ENCODE measurements at places on chromosomes 1 and 21. TPM values are rescaled to one million over a fixed set of nuclear protein-coding genes. Genes with fewer than 3 reads are reported as not detected.
A peak's percentile ranks its signal among the peaks of the same experiment; 100 is the strongest.

- peaks cover 13% of the 10 kb centered on the region for H3K4me1 ChIP-seq
- no peaks in the 10 kb centered on the region for H3K27me3 ChIP-seq
- no peak overlapping the region for H3K4me3 ChIP-seq
- DNase-seq = peak; percentile 69
- H3K36me3 ChIP-seq = no peaks in the 10 kb centered on the region
Observed at GRCh38 chr1:246508897-246509688, 2.0 kb upstream of the SMYD3 start.

DNA sequence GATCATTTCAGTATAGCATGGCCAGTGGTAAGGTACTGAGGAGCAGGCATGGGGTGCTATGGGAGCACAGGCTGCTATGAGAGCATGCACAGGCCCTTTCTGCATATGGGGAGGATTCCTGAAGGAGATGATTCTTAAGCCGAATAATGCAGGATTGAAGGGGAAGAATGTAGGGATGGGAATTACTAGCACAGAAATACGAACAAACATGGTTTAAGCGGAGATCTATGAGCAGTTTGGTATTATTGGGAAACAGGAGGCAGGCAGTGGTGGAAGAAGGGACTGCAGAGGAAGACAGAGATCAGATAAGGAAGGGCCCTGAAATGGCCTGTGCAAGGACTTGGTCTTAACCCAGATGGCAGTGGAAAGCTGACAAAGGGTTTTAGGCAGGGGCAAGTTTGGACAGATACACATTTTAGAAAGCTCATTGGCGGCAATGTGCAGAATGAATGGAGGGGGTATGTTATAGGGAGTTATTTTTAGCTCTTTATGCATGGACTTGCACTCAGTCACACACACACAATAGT, 1.7 kb downstream of the OSCP1 start:
- no peak overlapping the region for H3K27ac ChIP-seq
- DNase-seq = no peak
- H3K4me3 ChIP-seq = no peak overlapping the region
- no peaks in the 10 kb centered on the region for H3K36me3 ChIP-seq

- H3K4me3 ChIP-seq = no peak overlapping the region
- H3K4me1 ChIP-seq = peaks cover 35% of the 10 kb centered on the region
- no peak overlapping the region for H3K27ac ChIP-seq
- DNase-seq = no peak
- H3K27me3 ChIP-seq = no peaks in the 10 kb centered on the region
Observed at GRCh38 chr1:27379564-27380122, 3.5 kb downstream of the CD164L2 start.

DNA sequence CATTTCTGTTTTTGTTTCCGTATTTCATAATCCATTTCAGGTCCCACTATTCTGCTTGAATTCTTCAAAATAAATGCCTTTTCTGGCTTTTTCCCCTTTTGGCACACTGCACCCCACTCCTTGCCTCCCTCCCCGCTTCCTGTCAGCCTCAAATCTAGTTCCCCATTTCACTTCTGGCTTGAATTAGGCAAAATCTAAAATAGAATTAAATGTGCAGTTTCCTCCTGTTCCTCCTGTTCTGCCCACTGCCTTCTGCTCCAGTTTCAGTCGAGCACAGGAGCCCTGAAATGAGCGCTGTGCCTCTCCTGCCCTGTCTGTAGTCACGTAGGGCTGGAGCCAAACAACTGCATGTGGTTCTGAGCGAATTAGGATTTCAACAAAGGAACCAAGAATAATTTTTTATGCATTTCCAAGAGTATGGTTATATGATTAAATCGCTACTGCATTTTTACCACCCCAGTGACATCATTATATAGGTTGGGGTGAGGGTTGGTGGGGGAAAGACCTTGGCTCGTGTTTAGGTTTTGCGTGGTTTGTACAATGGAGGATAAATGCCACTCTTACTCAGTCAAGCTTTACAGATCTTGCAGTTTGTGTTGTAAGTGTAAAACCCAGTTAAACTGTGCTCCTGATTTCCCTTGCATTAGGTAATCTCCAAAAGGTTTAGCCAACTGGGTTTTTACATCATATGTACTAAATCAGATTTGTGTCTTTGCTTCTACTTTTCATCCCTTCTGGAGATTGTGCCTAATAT, 114.9 kb downstream of the VPS13D start:
- no peaks in the 10 kb centered on the region for H3K27me3 ChIP-seq
- H3K4me3 ChIP-seq = no peak overlapping the region
- peak; percentile 25 for DNase-seq
- peaks cover 9% of the 10 kb centered on the region for H3K36me3 ChIP-seq
- peaks cover 21% of the 10 kb centered on the region for H3K4me1 ChIP-seq

DNA sequence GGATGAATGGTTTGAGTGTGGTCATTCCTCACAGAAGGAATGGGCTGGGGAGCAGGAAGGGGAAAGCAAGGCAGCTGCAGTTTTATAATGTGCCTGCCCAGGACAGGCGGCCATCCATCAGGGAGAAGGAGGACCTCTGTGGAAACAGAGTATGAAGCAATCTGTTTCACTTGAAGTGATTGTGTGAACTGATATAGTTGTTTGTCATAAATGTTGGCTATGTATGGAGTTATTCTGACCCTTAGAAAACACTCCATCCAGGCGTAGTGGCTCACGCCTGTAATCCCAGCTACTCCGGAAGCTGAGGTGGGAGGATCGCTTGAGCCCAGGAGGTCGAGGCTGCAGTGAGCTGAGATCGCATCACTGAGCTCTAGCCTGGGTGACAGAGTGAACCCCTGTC, 46.5 kb downstream of the NENF start:
- H3K27ac ChIP-seq = no peak overlapping the region
- H3K27me3 ChIP-seq = no peaks in the 10 kb centered on the region
- H3K4me1 ChIP-seq = peaks cover 3% of the 10 kb centered on the region
- no peak overlapping the region for H3K4me3 ChIP-seq
- H3K36me3 ChIP-seq = no peaks in the 10 kb centered on the region
- no peak for DNase-seq

- DNase-seq = no peak
- no peaks in the 10 kb centered on the region for H3K27me3 ChIP-seq
- H3K4me1 ChIP-seq = peaks cover 55% of the 10 kb centered on the region
- H3K36me3 ChIP-seq = no peaks in the 10 kb centered on the region
- H3K27ac ChIP-seq = no peak overlapping the region
Observed at GRCh38 chr1:226723657-226724532, 15.2 kb downstream of the ITPKB start.

DNA sequence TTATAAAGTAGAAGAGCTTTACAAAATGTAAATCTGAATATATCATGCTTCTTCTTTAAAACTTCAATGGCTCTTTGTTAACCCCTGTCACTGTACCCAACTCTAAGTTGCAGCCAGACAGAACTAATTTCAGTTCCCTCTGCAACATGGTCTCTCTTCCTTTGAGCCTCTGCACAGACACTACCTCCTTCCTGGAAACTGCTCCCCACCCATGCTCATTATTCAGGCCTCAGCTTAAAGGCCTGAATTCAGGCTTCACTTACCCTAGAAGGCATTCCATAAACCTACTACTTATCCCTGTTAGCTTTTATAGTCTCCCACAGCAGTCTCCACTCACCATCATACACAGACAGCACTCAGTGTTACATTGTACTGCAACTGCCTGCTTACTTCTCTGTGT, 2.6 kb upstream of the EEIG2 start:
- H3K4me3 ChIP-seq = no peak overlapping the region
- no peaks in the 10 kb centered on the region for H3K36me3 ChIP-seq
- DNase-seq = no peak
- H3K4me1 ChIP-seq = peaks cover 22% of the 10 kb centered on the region

DNA sequence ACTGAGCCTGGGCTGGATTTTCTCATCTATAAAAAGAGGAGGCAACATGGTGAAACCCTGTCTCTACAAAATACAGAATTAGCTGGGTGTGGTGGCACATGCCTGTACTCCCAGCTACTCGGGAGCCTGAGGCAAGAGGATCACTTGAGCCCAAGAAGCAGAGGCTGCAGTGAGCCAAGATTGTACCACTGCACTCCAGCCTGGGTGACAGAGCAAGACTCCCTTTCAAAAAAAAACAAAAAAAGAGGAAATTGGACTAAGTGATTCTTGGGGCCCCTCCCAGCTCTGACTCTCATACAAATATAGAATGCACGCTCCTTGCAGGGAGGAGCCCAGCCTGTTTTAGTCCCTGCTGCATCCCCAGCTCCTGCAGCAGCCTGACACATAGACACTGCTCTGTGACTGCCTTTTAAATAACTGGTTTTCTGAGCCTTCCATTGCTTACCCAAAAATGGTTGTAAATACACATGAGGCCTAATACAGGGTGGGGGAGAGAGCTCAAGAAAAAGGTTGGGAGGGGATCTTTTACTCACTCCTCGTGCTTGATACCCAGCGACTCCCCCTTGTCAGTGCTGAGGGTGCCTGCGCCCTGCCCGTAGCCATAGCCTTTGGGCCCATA, 17.2 kb downstream of the CSRP1 start:
- peaks cover 45% of the 10 kb centered on the region for H3K36me3 ChIP-seq
- H3K27ac ChIP-seq = peak overlapping the region; percentile 73
- H3K4me3 ChIP-seq = no peak overlapping the region
- no peaks in the 10 kb centered on the region for H3K27me3 ChIP-seq
- no peak for DNase-seq

DNA sequence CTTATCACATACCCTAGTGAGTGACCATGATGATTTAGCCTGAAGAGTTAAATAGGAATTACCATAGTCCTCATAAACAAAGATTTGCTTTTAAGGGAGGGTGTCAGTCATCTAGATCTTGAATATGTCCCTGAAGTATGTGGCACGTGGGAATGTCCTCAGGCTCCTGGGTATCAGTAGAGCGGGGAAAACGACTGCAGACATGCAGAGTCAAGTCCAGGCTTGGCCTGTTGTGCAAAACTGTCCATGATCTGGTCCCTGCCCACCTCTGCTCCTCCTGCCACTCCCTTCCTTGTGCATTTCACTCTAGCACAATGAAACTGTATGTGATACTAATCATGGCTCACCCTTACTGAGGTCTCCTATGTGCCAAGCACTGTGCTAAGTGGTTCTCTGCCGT, 12.9 kb downstream of the MOV10 start:
- H3K4me1 ChIP-seq = no peaks in the 10 kb centered on the region
- no peak overlapping the region for H3K4me3 ChIP-seq
- DNase-seq = no peak
- H3K27me3 ChIP-seq = no peaks in the 10 kb centered on the region
- no peak overlapping the region for H3K27ac ChIP-seq

GRCh38 chr1:51192213-51192843, 43.7 kb upstream of the RNF11 start:
- H3K27ac ChIP-seq = no peak overlapping the region
- DNase-seq = no peak
- no peaks in the 10 kb centered on the region for H3K36me3 ChIP-seq
- no peak overlapping the region for H3K4me3 ChIP-seq
- no peaks in the 10 kb centered on the region for H3K27me3 ChIP-seq
- peaks cover 5% of the 10 kb centered on the region for H3K4me1 ChIP-seq

- no peaks in the 10 kb centered on the region for H3K36me3 ChIP-seq
- DNase-seq = no peak
- H3K4me1 ChIP-seq = no peaks in the 10 kb centered on the region
- H3K27me3 ChIP-seq = no peaks in the 10 kb centered on the region
Observed at GRCh38 chr1:208919371-208919770, 664.1 kb upstream of the CAMK1G start.

The IBA57 gene
- 12.9 TPM for total RNA-seq

The CFAP107 gene
- total RNA-seq = 3.4 TPM

The TMEM81 gene
- total RNA-seq = 1.2 TPM

The OR2T35 gene
- not detected for total RNA-seq

The KCNK2 gene
- 2.4 TPM for total RNA-seq
